ENCODE measurements at places on chromosomes 6 and 20.
A peak's percentile ranks its signal among the peaks of the same experiment; 100 is the strongest.

GRCh38 chr6:111478749-111479148 lies 4.3 kb downstream of the REV3L start:
- no peak for DNase-seq

- no peak for DNase-seq
These were observed 82.6 kb downstream of the SERAC1 start for GRCh38 chr6:158085261-158086053.

DNA sequence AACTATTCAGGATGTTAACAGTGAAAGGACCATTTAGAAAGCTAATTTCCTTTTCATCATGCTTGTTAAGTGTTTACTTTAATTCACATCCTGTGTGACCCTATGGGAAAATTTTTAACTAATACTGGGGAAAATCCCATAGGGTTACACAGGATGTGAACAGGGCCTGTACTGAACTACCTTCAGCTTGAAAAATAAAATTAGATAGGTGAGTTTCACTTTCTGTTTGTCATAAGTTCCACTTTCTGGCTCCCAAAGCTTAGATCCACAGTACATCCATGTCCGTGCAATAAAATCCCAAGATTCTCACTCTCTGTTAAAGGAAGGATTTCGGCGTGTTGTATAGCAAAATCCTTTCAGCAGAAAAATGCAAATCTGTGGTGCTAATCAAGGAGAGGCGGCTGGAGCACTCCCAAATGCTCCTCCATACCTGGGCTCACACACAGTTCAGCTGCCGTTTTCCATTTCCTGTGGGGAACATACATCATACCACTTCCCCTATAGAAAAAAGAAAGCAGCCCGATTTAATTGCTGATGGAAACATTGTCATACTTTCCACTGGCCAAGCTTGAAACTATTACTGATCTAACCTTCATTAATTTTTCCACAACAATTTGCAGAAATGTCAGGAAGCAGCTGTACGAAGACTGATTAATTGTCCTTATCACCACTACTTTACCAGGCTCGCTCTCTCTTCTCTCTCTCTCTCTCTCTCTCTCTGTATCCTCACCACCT lies 125.2 kb downstream of the HIVEP2 start:
- DNase-seq, result peak; percentile 45

GRCh38 chr20:9555781-9556180 lies 41.4 kb downstream of the LAMP5 start:
- DNase-seq, result no peak
